ENCODE measurements at places on chromosomes 6 and 20.

DNA sequence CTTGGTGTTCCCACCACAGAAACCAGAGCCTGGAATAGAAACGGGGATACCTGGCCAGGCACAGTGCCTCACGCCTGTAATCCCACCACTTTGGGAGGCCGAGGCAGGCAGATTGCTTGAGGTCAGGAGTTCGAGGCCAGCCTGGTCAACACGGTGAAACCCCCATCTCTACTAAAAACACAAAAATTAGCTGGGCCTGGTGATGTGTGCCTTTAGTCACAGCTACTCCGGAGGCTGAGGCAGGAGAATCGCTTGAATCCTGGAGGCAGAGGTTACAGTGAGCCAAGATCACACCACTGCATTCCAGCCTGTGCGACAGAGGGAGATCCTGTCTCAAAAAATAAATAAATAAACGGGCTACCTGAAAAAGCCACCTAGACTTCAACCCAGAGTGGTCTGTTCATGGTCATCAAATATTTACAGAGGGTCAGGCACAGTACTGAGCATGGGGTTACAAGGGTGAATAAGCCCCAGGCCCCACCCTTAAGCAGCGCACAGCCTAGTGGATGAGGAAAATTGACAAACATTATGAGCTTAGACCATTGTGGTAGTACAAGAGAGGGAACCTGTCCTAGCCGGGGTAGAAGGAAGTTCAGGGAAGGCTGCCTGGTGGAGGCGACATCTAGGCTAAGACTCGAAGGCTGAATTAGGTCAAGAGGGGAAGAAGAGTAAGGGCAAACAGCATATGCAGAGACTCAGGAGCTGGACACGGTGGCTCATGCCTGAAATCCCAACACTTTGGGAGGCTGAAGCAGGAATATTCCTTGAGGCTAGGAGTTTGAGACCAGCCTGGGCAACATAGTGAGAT is 7.2 kb upstream of the PCIF1 start:
- DNase-seq: no peak

DNA sequence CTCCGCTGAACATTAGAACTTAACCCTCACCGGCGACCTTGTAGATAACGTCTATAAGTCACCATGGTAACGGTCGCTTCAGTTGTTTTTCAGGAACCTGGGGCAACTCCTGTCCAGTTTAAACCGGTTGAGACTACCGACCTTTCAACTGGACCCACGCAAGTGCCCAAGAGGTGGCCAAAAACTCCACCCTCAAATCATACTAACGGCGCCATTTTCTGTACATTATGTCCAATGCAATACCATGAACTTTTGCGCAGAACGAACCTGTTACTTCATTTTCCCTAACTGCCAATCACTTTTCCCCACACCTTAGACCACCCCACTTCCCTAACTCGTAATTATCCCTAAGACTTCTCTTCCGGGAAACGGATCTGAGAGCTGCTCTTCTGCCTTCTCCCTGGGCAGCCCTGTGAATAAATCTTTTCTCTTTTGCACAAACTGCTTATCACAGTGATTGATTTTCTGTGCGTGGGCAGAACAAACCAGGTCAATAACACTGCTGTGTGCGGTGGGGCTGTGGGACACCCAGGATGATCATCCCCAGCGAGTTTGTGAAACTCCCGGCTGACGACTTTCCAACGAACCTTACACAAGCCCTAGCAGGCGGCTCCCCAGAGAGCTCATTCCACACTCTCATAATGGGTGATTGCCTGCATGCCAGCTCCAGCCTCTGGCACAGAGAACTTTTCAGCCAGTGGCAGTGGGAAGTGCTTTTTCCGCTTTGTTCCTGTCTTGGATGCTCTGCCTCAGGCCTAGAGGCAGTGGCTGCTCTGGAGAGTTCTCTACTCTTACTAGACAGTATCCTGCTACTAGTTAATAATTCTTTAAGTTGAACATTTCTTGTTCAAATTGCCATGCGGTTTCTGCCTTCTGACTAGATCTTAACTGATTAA is 28.6 kb downstream of the GPX5 start:
- no peak for DNase-seq

DNA sequence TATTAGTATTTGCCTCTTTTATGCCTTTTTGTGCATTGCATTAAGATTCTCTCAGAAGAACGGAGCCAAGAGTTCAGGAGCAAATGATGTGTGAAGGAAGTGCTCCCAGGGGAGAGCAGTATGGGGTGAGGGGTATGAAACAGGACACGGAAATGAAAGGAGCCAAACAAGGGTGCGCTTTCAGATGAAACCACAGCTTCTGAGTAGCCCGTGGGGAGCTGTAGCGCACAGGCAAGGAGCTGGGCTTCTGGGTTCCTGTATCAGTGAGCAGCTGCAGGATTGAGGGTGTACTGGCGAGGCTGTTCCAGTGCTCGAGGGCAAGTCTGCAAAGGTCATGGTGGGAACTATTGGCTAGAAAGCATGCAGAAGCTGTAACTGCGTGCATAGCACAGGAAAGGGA is 25.4 kb downstream of the ANKEF1 start:
- no peak for DNase-seq

DNA sequence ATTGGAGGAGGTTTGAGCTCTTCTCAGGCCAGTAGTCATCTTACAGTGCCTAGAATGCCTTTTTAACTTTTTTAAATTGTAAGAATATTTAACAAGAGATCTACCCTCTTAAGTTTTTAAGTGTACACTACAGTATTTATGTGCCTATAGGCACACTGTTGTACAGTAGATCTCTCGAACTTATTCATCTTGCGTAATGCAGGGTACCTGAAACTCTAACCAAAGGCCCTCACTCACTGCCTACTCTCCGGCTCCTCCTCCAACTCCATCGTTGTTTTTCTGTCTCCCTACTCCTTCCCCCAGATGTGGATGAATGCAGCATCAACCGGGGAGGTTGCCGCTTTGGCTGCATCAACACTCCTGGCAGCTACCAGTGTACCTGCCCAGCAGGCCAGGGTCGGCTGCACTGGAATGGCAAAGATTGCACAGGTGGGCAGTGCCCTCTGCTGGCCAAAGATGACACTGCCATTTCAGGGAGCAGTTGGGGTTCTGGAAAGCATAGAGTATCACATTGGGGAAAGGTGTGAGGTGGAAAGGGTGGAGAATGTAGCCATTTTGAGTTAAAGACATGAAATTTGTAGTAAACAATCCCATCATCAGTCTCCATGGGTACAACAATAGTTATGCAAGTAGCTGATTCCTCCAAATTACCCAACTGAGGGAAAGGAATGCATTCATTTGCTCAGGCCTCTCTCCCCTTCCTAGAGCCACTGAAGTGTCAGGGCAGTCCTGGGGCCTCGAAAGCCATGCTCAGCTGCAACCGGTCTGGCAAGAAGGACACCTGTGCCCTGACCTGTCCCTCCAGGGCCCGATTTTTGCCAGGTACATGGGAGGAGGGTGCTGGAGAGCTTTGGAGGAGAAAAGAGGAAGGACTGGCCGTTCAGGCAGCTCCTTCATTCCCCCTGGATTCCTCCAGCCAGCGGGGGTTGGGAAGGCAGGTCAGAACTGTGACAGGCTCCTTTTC is 18.4 kb upstream of the ZNF76 start:
- DNase-seq: peak; percentile 52

GRCh38 chr6:169363590-169363989 is 109.9 kb upstream of the THBS2 start:
- peak; percentile 61 for DNase-seq

DNA sequence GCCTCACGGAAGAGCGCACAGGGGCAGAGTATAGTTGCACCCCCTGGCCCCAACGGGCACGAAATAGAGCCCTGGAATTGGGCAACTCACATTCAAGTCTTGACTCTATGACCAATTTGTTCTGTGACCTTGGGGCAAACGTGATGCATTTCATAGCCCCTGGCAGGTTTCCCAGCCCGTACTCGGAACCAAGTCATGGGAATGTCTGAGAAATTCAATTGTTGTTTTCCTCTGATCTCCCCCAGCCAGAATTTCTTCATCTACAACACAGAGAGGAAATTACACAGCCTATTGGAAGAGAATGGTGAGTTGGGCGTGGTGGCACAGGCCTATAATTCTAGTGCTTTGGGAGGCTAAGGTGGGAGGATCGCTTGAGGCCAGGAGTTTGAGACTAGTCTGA is 322.3 kb upstream of the SULF2 start:
- DNase-seq: no peak

DNA sequence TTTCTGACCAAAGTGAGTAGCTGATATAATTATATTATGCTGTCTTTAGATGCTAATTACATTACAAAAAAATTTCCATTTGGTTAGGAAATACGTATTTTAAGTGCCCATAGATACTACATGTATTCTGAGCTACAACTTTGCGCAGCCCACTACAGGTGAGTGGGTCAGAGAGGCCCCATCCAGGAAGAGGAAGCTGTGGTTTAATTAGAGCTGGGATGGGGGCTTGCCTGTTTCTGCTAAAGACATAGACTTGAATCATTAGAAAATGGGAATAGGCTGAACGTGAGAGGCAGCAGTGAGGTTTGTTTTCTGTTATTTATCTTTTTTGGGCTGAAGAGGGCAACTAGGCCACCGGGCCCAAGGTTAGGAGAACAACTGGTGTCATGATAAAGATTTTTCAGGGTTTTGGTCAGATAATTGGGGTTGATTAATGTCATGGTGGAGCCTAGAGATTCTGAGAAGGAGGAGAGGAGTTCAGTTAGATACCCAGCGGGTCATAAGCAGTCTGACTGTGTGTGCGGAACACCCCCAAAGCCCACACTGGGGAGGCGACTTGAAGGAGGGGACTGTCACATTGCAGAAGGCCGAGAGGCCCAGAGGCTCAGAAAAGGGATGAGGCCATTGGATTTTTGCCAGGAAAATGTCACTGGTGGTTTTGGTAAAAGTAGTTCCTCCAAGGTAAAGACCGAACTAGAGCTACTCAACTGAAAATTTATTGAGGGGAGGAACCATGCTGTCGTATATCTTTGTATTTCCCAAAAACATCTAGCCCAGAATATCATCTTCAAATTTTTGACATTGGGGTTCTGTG is 14.5 kb upstream of the IRF4 start:
- no peak for DNase-seq

- no peak for DNase-seq
Observed at GRCh38 chr6:142306736-142307135, 4.9 kb downstream of the ADGRG6 start.

GRCh38 chr6:22025468-22026163 is 271.2 kb downstream of the PRL start:
- peak; percentile 91 for DNase-seq

- DNase-seq: no peak
Observed at GRCh38 chr20:61343934-61344333, 91.9 kb downstream of the CDH4 start.

GRCh38 chr20:37295595-37295994 is 6.1 kb downstream of the MANBAL start:
- DNase-seq: no peak

- peak; percentile 55 for DNase-seq
Observed at GRCh38 chr20:6651016-6651415, 116.5 kb upstream of the BMP2 start.

GRCh38 chr6:29255530-29255929 is 46.0 kb upstream of the OR14J1 start:
- DNase-seq: no peak

DNA sequence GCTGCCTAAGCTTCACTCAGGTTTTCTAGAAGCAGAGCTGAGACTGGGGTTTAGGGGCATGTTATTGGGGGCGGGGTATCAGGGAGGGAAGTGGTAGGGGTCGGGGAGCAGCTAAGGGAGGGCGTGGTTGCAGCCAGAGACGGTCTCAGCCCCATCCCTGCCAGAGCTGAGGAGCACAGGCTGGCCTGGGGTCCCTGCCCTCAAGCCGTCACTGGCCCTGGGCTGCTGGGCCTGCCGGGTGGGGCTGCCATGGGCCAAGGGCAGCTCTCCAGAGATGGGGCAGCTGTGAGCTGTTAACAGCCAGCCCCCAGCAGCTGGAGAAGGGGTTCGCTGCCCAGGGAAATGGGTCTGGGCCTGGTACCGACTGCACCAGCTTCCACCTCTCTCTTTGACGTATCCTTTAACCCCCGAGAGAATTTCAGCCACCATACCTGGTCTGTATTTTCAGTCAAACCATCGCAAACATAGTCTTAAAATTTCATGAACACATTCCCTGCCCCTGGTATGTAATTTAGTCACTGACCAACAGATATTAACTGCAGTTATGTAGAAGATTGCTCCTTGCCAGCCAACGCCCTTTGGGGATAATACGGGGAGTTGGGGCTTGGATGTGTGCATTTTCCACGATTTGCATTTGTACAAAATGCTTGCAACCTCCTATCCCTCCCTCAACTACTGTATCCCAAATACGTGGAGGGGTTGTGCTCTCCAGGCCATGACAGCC is 253.4 kb downstream of the TAF4 start:
- DNase-seq: no peak

- DNase-seq: peak; percentile 15
Observed at GRCh38 chr6:100382767-100383195, 81.9 kb downstream of the SIM1 start.

- no peak for DNase-seq
Observed at GRCh38 chr6:168524571-168525001, 83.6 kb downstream of the SMOC2 start.

GRCh38 chr6:110878751-110879522 is 4.4 kb downstream of the AMD1 start:
- peak; percentile 34 for DNase-seq

DNA sequence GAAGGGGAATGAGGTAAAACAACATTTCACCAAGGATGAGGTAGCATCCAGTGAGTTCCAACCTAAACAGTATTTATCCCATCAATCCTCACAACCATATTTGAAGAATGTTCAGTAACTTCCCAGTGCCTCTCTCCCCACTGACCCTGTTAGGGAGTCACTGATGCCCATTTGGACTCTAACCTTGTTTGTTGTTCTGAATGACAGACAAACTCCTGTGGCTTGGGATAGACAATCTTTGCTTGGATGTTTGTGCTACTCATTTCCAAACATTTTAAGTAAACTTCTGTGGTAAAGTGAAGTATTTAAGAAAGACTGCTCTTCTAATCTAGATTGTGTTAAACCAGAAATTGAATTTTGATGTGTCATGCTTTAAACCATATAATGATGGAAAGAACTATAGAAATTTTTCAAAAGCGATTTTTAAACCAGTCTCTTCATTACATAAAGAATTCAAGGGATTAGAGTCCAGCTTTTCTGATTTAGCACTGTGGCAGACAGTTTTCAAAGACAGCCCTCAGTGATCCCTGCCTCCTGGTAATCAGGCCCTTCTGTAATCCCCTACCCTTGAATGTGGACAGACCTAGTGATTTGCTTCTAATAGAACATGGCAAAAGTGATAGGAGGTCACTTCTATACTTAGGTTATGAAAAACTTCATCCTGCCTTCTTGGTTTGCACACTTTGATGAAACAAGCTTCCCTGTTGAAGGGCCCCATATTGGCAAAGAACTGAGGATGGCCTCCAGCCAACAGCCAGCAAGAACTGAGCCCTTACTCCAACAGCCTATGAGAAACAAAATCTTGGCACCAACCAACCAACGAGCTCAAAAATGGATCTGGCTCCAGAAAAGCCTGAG is 191.6 kb downstream of the DST start:
- DNase-seq: peak; percentile 41

GRCh38 chr6:111423960-111424846 is 58.8 kb downstream of the REV3L start:
- DNase-seq: peak; percentile 17

- DNase-seq: peak; percentile 73
Observed at GRCh38 chr6:75418233-75418632, 75.4 kb downstream of the FILIP1 start.

Measured in fibroblast of skin of right biceps (primary cell).